ENCODE measurements at places on chromosomes 7 and 10. TPM values are rescaled to one million over a fixed set of nuclear protein-coding genes. Genes with fewer than 3 reads are reported as not detected.

GRCh38 chr7:94087664-94088352, 83.7 kb upstream of the BET1 start:
- peak; percentile 84 for DNase-seq

DNA sequence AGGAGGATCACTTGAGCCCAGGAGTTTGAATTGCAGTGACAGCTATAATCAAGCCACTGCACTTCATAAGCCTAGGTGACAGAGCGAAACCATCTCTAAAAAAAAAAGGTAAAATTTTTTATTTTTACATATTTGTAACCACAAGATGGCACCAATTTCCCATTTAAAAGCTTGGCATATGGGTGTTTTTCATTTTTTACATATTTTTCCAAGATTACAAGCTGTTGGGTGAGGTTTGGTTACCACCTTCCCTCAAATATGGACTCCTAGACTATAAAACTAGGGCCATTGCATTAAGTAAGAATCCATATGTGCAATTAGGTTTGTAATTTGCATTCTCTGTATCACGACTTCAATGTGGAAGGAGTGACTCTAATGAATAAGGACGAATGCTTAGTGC, 129.3 kb upstream of the ACBD5 start:
- no peak for DNase-seq

GRCh38 chr7:15168489-15168888, 265.9 kb upstream of the DGKB start:
- DNase-seq: no peak

GRCh38 chr7:42117201-42117600, 119.8 kb downstream of the GLI3 start:
- no peak for DNase-seq

DNA sequence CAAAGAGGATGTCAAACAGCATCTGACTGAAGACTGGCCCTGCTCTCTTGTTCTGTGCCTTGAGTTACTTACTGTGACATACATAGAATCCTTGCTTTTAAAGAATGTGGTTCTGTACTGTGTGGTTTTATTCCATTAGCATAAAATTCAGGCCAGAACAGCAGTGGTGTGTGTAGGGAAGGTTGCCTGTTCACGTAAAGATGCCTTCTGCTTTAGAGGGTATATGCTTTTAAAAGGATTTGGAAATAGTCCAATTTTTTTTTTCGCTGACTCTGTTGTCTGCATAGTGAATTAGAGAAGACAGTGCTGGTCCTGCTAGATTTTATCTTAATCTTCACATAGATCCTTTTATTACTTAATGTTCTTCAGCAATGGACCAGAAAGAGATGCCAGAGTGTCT, 470.8 kb upstream of the SEMA3A start:
- no peak for DNase-seq

DNA sequence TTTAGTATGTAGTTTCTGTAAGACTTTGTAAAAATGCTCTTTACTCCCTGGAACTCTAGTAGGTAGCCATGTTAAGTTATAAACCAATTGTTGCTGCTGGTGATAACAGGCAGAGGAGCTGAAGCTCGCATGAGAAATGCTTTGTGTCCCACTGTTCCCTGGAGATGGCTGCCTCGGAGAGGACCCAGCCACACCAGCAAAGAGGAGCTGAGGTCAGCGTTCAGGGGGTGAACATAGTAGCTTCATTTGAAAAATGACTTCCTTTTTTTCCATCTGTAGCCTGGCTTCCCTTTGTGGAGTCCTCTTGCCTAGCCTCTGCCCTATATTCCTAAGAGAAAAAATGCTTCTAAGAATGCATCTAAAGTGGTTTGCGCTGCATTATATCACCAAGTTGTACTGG, 20.3 kb downstream of the CELF2 start:
- no peak for DNase-seq

Gene CPVL
- total RNA-seq: 0.50 TPM

Gene C10orf71
- total RNA-seq: not detected

Gene BEND7
- total RNA-seq: 5.7 TPM

Gene AKR1C8
- not detected for total RNA-seq

All from HT1080 (cell line).